ENCODE measurements at places on chromosomes 3 and 15. TPM values are rescaled to one million over a fixed set of nuclear protein-coding genes. Genes with fewer than 3 reads are reported as not detected.
A peak's percentile ranks its signal among the peaks of the same experiment; 100 is the strongest.

- DNase-seq: no peak
Observed at GRCh38 chr3:42055291-42055690, 35.9 kb upstream of the TRAK1 start.

GRCh38 chr3:111923095-111923771 is 55.6 kb upstream of the ABHD10 start:
- no peak for DNase-seq

DNA sequence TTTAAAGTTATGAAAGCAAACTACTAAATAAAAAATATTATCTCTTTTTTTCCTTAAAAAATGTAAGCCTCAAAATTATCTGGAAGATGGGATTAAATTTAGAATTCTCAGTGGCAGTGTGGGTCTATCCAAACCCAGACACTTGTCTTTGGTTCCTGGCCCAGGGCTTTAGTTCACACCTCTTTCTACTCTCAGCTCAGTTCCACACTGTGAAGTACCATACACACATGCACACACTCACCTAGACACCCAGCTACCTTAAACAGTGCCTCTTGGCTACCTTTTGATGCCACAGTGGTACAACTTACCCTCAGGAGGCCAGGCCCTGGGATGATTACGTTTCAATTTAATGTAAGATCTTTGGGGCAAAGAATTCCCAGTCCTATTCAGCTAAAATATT is 51.0 kb upstream of the TSC22D2 start:
- no peak for DNase-seq

DNA sequence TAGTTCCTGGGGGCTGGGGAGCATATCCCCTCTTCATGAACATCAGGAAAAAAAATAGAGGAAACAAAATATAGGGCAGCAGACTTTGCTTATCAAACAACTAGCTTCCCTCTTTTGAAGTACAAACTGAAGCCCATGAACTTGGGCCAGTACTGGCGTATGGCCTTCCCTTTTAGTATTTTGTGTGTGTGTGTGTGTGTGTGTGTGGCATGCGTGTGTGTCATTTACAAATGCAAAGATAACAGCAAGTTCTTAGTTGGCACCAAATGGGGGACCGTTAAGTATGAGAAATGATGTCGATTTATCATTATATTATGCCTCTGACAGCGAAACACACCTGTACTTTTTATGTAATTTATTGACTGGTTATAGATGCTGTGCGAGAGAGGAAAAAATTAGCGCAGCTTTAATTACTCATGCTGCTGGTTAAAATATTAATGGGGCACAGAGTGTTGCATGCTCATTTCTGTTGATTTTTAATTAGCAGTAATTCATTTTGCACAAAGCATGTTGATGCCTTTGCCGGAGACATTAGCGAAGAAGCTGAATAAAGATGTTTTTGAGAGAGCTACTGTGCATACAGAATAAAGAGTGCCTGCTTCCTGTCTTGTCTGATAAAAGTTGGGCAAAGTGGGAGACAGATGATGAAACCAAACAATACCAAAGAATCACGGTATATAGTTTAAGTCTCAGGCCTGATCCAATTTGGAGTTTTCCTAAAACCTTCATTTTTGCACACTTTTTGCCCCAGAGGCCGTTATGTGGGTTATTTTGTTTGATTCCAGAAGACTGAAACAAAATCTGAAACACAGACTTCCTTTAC is 297.1 kb downstream of the SATB1 start:
- peak; percentile 15 for DNase-seq

GRCh38 chr3:10320320-10320677 is 613 bp downstream of the SEC13 start:
- no peak for DNase-seq

Gene ITIH3
- total RNA-seq: 0.24 TPM

Gene SLC24A5
- total RNA-seq: 0.05 TPM

DNA sequence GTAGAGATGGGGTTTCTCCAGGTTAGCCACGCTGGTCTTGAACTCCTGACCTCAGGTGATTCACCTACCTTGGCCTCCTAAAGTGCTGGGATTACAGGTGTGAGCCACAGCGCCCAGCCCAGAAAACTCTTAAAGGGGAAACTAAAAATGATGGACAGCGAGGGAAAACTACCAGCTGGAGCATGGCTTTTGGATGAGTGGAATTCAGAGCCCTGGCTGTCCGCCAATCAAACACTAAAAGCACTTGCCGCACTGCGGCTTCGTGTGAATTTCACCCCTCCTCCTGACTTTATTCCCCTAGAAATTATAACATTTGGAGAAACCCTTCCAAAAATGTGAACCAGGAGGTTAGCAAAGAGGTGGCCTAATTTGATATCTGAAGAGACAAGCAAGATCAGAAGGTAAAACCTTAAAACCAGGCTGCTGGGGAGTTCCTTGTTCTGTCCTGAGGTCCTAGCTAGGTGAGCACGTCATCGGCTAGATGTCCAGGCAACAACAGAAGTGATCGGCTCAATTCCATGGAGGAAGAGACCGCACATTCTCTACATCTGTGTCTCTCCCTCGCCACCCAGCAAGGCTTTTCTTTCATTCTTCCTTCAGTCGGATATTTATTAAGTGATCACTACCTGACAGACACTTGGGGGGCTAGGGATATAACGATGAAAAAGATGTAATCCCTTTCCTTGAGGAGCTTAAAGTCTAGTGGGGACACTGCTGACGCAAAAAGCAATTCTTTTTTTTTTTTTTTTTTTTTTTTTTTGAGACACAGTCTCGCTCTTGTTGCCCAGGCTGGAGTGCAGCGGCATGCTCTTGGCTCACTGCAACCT is 1.7 kb downstream of the TM4SF19 start:
- no peak for DNase-seq

Gene ZBTB11
- 23.0 TPM for total RNA-seq

DNA sequence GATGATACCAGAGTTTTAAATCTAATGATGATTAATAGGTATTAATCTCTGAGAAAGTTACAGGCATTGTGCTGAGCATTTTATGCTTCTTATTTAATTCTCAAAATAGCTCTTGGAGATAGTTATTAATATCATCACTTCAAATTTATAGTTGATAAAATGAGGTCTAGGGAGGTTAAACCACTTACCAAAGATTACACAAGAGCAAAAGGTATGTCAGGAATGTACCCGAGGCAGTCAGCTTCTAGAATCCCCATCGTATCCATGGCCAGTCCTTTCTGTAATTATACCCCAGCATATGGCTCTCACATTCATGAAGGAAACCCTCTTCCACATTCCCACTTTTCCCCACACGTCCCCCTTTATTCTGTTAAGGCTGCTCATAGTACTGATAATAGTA is 421.3 kb downstream of the PYDC2 start:
- DNase-seq: no peak

Gene GRM2
- 0.05 TPM for total RNA-seq
